ENCODE measurements at places on chromosomes 13 and 19. TPM values are rescaled to one million over a fixed set of nuclear protein-coding genes. Genes with fewer than 3 reads are reported as not detected.

Gene SIGLEC8
- not detected for total RNA-seq

Gene HSPB6
- 0.39 TPM for total RNA-seq

Gene VSTM1
- 0.23 TPM for total RNA-seq

Gene BCAM
- 81.7 TPM for total RNA-seq

Gene NUFIP1
- total RNA-seq, result 7.0 TPM

Gene LILRA1
- total RNA-seq, result not detected

Data from A549 treated with dexamethasone at 1 μM for 4 hours (cell line).